Adipocyte (in vitro differentiated cells): ENCODE measurements at places on chromosomes 2 and 18.
A peak's percentile ranks its signal among the peaks of the same experiment; 100 is the strongest.

DNA sequence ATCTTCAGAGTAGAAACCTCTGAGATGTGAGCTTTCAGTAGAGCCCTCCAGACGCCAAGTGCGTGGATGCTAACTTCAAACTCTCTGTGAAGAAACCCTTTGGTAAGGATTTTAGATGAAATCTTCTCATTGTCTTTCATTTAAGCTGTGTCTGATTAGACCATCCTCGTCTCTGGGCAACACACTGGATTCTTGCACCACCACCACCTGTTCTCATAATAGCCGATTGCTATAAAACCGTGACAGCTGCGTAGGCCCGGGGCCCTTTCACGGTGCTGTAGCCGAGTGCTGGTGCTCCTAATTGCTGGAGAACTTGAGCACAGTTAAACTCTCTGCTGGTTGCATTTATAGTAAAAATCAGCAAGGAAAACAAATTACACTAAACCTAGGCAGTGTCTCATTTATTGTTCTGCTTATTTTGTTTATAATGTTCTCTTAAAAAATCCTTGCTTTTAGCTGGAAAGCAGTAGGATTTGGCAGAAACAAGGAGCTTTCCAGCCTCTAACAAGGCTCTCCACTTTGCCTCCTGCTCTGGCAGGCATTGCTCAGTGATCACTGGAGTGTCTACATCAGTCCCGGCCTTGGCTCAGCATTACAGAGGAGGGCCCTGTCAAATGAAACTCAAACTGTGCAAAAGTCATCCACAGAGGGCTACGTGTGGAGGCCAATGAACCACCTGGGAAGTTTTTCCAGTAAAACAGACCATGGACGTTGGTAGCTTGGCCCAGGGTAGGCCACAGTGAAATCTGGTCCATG lies 40.9 kb upstream of the MBP start:
- DNase-seq = no peak

DNA sequence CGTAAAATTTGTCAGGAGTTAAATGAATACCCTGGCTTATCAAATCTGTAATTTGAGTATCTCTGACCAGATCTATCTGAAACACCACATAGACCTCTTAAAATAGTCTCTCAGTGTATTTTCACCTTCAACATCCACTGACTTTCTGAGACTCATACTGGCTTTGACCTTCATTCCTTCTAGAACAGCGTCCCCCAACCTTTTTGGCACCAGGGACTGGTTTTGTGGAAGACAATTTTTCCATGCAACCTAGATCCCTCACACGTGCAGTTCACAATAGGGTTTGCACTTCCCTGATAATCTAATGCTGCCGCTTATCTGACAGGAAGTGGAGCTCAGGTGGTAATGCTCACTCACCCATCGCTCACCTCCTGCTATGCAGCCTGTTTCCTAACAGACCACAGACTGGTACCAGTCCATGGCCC lies 3.2 kb downstream of the NBAS start:
- no peak for DNase-seq

DNA sequence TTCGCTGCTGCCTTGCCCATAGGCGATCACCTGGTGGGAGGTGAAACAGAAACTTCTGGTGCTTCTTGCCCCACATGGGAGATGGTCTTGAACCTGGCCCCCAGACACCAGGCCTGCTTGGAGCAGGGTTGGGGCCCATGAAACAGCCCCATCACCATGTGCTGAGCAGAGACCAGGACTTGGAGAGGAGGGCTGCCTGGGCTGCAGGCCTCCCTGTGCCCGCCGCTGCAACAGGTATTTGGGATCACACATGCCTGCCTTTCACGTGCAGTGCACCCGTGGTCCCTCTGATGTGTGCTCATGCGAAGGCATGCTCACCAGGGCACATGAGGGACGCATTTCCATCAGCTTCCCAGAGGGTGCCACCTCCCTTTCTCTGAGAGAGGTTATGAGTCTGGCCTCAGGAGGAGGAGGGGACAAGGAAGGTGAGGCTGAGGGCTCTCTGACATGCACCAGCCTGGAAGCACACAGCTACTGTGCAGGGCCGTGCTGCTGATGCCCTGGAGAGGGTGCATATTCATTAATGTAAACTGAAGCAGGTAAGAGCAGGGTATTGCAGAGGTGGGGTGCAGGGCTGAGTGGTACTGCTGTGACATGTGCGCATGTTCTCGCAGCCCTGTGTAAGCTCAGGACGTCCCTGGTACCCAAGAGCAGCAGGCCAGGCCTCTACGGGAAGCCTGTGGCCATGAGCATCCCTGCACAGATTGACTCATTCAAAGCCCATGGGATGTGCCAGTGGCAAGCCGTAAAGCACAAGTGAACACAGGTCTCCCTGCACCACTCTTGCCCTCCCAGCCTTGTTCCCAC lies 4.2 kb upstream of the OXER1 start:
- no peak for DNase-seq

DNA sequence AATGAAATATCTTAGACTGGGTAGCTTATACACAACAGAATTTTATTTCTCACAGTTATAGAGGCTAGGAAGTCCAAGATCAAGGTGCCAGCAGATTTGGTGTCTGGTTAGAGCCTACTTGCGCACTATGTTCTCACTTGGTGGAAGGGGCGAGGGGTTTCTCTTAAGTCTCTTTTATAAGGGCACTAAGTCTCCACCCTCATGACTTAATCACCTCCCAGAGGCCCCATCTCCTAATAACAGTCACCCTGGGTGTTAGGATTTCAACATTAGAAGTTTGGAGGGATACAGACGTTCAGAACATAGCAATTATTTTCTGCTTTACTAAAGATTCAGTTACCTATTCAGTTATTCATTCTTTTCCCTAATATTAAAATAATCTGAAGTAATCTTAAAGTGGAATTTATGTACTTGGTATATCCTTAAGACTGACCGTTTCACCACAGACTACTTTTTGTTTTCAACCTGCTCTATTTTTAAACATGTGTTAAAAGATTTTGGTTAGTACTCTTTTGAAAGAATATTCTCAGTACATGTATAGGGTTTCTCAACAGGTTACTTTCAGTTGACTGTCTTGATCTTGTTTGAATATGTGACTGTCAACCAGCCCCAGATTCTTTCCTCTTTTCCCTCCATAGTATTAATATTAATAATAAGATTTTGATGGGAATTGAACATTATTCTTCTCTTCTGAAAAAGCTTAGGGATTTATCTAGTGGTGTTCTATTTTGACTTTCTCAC lies 130.0 kb downstream of the TAF4B start:
- DNase-seq = no peak

GRCh38 chr2:218478544-218478943 lies 59.6 kb downstream of the VIL1 start:
- DNase-seq = peak; percentile 8

DNA sequence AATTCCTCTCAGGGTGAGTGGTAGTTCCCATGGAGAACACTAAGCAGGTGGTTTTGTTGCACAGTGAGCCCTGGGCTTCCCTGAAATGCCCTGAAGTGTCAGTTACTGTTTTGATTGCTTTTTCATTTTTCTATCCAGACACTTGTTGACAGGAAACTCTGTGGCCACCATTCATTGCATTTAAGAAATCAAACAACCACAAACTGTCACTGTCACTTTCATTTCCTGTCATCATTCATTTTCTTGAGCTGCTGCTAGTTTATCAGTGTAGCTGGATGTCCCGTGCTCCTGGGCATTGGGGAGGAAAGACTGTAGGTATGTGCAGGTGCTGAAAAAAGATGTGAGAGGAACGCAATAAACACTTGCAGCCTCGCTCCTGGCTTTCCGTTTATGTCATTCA lies 891.6 kb upstream of the ZEB2 start:
- DNase-seq = no peak

GRCh38 chr18:74597034-74597661 lies 522 bp upstream of the ZNF407 start:
- DNase-seq = peak; percentile 88

DNA sequence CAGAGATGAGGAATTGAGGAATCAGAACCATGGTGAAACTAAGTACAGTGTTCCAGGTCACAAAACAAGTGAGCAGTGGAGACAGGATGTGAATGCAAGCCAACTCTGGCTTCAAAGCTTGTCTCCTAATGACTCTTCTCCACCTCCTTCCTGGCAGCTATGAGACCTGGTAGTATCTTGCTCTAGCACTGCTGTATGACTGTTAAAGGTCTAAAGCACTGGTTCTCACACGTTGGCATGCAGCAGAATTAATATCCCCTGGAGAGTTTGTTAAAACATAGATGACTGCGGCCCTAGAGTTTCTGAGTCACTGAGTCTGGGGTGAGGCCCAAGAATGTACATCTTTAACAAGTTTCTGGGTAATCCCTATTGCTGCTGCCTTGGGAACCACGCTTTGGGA lies 63.3 kb downstream of the SUCLG1 start:
- DNase-seq = peak; percentile 55

DNA sequence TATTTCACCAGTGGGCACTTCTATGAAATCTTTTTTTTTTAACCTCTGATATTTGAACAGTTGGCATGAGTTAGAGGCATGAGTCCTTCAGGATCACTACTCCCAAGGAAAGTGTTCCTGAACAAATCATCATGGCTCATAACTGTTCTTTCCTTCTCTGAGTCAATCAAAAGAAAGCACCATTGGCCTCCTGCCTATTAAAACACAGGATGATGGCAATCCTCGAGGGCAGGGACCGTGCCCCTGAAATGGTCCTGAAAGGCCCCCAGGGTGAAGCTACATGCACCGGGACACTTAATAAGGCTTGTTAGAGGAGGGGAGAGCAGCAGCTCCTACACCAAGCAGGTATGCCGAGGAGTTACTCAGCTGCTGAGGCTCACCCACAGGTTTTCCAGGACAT lies 43.5 kb downstream of the SLC14A2 start:
- DNase-seq = peak; percentile 32

DNA sequence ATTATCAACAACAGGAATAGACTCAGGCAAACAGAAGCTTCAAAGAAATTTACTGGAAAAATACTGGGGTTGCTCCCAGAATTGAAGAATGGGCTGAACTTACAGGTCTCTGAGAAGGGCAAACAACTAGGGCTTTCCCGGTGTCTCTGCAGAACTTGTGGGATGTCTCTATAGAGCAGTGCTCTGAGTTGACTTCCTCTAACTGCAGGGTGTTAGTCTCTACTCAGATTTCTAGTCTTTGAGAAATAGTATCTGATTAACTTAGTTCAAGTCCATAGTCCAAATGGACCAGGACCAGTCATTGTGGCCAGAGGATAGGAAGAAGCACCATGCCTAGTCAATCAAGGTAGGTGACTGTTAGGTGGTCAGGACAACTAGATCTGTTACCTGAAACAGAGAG lies 45.8 kb downstream of the LIMS1 start:
- no peak for DNase-seq
